ENCODE measurements at places on chromosomes 2 and 18. TPM values are rescaled to one million over a fixed set of nuclear protein-coding genes. Genes with fewer than 3 reads are reported as not detected.

The GDF7 gene
- total RNA-seq = 0.72 TPM

The ZC3H6 gene
- total RNA-seq = 17.7 TPM

The CCDC178 gene
- not detected for total RNA-seq

The LRRC30 gene
- total RNA-seq = not detected

Measured in T-helper 17 cell (primary cell).